ENCODE measurements at places on chromosomes 2 and 18.

GRCh38 chr2:178380763-178381162, 70.2 kb downstream of the PRKRA start:
- DNase-seq, result no peak

GRCh38 chr2:53985646-53986045, 14.9 kb upstream of the PSME4 start:
- no peak for DNase-seq

GRCh38 chr2:139730197-139730596, 950.0 kb upstream of the NXPH2 start:
- DNase-seq, result no peak

DNA sequence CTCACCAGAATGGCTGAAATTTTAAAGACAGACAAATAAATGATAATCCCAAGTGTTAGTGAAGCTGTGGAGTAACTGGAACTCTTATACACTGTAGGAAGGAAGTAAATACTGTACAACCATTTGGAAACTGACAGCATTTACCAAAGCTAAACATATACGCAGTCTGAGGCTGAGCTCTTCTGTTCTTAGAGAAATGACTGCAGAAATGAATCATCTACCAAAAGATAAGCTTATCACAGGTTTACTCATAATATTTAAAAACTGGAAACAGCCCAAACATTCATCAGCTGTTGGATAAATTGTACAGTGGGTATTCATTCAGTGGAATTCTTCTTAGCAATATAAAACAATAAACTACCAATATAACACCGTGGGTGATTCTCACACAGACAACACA, 218.2 kb upstream of the RAB12 start:
- DNase-seq, result peak; percentile 80

GRCh38 chr2:178070824-178071223, 1.8 kb downstream of the PDE11A start:
- DNase-seq, result no peak

DNA sequence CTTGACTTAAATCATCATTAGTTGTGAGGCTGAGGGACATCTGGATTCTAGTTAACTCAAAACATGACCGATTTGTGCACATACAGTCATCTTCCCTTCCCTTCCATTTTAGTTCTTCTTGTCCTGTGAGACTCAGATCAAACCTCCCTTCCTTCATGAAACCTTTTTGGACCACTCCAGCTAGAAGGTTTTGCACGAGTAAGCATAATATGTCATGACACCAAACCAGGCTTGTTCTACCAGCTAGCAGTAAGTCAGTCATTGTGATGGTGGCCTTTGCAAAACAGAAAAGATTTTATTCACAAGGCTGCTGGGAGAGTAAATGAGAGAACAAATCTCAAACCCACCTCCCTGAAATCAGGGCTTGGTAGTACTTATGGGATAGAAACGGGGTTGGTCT, 14.3 kb downstream of the PPP1R1C start:
- no peak for DNase-seq

GRCh38 chr2:241577413-241578122, 19.0 kb downstream of the BOK start:
- peak; percentile 59 for DNase-seq

GRCh38 chr2:197604117-197604860, 71.1 kb downstream of the RFTN2 start:
- DNase-seq, result no peak

DNA sequence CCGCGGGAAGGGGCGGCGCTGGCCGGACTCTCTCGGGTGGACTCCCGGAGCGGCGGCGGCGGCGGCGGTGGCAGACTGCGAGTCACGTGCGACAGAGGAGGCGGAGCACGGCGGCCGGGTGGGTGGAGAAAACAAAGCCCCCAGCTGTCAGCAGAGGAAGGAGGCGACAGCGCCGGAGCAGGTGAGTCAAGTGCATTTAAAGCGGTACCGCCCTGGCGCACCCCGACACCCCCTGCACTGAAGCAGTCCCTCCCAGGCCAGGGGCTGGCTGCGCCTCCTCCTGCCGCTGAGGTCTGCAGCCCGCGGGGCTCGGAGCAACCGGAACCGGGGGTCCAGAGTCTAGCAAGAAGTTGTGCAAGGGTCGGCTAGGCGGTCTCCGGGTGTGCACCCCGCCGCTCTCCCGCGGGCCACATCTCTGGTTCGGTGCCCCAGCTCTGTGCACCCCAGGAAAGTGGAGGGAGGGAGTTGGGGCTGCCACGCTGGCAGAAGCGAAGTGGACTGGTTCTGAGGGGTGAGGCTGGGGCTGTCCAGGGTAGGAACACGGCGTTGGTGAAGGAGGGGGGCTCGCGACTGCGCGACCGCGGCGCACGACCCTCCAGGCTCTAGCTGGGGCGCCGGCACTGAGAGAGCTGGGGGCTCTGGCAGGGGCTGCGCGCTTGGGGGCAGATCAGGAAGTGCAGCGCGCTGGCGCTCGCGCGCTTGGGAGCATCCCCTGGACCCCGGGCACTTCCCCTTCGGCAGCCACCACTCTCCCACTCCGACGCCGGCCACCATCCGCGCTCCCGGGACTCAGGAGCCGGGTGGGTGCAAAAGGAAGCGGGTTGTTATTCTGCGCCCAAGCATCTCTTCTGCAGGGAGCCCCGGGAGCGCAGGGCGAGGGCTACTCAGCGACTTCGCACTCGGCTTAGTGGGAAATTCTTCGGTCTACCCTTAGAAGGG, 64.0 kb upstream of the MAPRE2 start:
- DNase-seq, result peak; percentile 8

GRCh38 chr18:62738639-62739038, 23.3 kb downstream of the PHLPP1 start:
- no peak for DNase-seq

GRCh38 chr2:119251652-119252051, 28.0 kb downstream of the STEAP3 start:
- no peak for DNase-seq
